ELF-1 (cell line): ENCODE measurements at places on chromosomes 6 and 20.
A peak's percentile ranks its signal among the peaks of the same experiment; 100 is the strongest.

- DNase-seq, result peak; percentile 48
Observed at GRCh38 chr6:106334646-106335448, 9.3 kb upstream of the ATG5 start.

- DNase-seq, result no peak
Observed at GRCh38 chr20:33721391-33722140, 1.5 kb upstream of the PXMP4 start.

GRCh38 chr6:26290941-26291340, 74.1 kb upstream of the BTN3A2 start:
- no peak for DNase-seq

- DNase-seq, result peak; percentile 82
Observed at GRCh38 chr20:2701671-2702081, 9.1 kb downstream of the EBF4 start.

- DNase-seq, result no peak
Observed at GRCh38 chr6:80942911-80943310, 809.6 kb downstream of the TENT5A start.

GRCh38 chr6:132959639-132960326, 145.4 kb downstream of the RPS12 start:
- no peak for DNase-seq

- no peak for DNase-seq
Observed at GRCh38 chr6:50047026-50047425, 2.7 kb downstream of the DEFB112 start.
